AG08395 (cell line): ENCODE measurements at places on chromosomes 6 and 20.
A peak's percentile ranks its signal among the peaks of the same experiment; 100 is the strongest.

- DNase-seq: no peak
Observed at GRCh38 chr6:155259204-155259603, 4.6 kb upstream of the CLDN20 start.

DNA sequence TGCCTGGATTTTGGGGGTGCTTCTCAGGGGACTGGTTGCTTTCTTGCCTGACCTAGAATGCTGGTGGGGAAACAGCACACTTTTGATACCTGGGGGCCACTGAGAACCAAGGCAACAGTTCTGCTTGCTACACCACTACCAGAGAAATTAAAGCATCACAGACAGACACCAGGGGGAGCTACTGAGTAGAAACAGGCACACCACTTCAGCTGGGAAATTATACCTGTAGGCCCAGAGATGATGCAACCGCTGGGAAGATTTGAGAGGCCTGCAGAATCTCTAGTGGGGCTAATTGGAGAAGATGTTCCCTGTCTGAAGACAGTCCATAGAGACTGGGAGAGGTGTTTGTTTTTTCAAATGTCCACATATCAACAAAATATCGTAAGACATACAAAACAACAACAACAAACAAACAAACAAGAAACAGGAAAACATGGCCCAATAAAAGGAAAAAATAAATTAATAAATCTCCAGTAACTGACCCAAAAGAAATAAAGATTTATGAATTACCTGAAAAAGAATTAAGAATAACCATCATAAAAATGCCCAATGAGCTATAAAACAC lies 129.4 kb upstream of the RIN2 start:
- peak; percentile 62 for DNase-seq

DNA sequence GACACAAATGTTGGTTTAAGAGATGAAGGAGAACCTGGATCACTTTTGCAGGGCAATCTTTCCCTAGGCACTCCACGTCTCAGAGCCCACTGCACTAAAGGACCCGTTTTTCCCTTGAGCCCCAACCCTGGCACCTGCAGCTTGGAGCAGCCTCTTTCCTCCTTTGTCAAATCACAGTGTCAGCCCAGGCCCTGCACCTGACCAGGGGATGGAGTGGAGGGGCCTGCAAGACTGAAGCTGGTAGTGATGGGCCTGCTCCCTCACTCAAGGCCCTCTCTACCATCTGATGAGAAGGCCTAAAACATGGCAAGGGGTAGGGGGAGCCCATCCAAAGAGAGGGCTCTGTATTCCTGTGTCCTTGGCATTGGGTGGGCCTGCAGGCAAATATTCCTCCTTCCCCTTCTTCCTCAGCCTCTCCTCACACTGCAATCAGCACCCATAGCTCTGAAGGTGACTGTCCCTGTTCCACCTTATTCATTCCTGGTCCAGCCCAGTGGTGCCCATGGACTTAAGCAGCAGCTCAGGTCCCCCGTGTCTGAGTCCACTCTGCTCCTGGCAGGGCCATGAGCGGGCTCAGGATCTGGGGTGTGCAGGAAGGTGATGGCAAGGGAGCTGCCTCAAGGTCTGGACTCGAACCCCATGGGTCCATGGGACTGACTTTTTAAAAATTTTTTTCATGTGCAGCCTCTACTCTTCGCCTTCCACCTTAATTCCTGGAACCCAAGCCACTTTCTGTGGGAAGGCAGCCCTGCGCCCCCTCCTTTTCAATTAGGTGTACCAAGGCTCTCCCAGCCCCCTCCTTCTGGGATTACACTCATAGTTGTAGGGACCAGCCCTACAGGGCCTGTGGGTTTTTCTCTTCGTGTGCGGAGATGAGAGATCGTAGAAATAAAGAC lies 6.7 kb downstream of the RAET1G start:
- DNase-seq: no peak

DNA sequence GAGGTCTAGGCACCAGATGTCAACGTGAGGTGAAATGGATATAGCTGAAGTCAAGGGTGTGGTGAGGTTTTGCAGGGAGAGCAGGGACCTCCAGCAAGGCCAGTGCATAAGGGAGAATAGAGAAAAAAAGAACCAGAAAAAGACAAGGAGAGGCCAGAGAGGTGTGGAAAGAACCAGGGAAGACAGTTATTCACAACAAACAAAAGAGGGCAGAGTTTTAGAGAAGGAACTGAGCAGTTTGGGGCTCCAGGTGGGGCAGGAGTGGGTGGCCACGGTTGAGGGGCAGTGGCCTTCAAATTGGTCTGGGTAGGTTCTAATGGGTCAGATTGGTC lies 11.6 kb upstream of the NQO2 start:
- no peak for DNase-seq

GRCh38 chr6:166598441-166599138 lies 12.1 kb upstream of the RAMACL start:
- peak; percentile 83 for DNase-seq

GRCh38 chr6:43250992-43251373 lies 7.7 kb downstream of the TTBK1 start:
- no peak for DNase-seq

DNA sequence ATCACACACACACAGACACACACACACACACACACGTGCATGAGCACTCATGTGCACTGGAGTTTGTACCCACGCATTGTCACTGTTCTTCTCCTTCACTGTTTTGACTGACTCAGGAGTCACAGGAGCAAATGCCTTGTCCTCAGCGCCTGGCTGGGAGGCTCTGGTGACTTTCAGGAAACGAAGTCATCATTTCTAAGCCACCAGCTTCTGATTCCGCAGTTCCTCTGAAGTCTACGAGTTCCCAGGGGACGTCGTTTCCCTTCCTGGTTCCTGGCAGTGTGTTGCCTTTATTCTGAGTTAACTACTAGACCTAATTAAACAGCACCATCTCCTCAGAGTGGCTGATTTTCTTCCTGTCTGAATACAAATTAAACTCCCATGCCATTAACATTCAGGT lies 82.2 kb upstream of the PMEPA1 start:
- DNase-seq: no peak

DNA sequence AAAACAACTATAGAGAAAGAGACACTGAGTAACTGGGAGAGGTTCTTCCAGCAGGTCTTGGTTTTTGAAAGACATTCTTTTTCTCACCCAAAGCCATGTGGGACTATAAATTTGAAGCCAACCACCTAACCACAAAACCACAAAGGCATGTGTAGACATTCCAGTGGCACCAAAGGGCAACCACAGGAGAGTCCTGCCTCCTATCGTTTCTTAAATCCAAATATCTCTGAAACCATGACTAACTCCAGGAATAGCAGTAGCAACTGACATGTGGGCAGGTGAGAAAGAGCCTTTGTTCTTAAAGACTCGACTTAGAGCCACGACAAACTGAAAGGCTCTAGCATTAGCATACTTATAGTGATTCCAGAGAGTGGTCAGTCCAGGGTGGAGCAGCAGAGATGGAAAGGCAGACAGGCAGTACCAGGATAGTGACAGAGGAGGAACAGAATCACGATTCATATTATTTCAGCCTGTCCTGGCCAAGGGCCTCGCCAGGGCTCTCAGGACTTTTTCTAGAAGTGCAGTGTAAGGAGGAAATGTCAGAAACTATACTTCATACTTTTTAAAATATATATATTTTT lies 9.4 kb upstream of the COL9A1 start:
- peak; percentile 27 for DNase-seq

DNA sequence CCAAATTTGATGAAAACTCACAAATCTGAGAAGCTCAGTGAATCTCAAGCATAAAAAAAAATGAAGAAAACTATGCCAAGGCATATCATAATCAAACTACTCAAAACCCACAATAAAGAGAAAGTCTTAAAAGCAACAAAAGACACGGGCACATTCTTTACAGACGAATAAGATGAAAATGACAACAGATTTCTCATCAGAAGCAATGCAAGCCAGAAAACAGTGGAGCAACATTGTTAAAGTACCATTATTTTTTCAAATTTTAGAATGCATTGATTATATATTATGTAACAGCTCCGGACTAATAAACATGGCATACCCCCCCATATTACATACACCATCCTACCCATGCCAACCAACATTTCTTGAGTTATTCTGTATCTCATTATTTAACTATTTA lies 55.3 kb upstream of the INSM1 start:
- no peak for DNase-seq

DNA sequence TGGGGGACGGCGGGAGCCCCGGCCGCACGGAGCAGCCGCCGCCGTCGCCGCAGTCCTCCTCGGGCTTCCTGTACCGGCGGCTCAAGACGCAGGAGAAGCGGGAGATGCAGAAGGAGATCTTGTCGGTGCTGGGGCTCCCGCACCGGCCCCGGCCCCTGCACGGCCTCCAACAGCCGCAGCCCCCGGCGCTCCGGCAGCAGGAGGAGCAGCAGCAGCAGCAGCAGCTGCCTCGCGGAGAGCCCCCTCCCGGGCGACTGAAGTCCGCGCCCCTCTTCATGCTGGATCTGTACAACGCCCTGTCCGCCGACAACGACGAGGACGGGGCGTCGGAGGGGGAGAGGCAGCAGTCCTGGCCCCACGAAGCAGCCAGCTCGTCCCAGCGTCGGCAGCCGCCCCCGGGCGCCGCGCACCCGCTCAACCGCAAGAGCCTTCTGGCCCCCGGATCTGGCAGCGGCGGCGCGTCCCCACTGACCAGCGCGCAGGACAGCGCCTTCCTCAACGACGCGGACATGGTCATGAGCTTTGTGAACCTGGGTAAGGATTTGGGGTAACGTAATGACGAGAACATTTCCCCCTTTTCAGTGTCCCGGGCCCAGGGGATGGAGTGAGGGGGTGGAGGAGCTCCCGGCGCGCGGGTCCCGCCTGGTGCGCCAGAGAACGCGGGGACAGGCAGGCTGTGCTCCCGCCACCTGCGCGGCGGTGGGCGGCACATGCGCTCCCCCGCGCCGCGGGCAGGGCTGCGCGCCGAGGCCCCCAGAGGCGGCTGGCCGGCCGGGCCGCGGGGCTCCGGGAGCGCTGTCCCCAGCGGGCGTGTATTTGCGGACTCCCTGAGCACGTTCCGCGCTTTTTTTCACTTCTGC lies 1.4 kb downstream of the BMP6 start:
- no peak for DNase-seq

DNA sequence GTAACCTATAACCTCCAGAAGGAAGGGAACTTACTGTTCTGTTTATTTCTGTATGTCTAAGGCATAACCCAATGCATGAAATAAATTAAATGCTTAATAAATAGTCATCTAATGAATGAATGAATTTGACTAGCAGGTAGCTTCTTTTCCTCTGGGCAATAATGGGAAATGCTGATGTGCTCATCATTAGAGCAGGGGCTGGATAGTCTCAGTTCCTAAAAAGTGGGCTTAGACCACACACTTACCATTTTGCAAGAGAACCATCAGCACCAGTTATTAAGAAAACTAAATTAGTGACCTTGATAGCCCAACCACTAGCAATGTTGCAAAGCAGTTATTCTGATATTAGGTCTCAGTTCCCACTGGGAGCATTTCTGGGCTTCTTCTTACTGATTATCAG lies 449.7 kb downstream of the CDC5L start:
- no peak for DNase-seq

DNA sequence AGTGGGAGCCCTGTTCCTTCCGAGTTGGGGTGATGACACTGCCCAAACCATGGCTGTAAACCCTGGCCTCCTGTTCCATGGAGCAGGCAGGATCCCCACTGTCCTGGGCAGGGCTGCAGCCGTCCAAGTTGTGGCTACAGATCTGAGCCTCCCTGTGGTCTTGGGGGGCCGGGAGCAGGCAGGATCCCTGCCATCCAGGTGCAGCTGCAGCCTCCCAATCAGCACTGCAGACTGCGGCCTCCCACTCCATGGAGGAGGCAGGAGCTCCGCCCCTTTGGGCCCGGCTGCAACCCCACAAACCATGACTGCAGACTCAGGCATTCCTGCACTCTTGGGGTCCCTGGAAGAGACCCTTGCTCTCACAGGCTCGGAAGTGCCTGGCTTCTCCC lies 872.1 kb upstream of the GJE1 start:
- no peak for DNase-seq

DNA sequence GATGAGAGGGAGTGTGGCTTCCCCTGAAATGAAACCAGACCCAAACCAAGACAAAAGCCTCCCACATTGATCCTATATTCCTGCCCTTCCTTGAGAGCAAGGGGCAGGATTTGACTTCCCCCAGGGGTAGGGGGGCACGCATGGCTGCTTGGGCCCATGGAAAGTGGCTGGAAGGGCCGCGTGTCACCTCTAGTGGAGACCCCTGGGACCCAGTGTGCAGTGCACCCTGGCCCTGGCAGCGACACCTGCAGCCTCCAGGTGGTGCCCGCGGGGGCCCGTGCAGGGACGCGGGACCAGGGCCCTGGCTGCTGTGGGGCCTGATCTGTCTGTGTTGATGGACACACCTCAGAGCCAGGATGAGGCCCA lies 18.0 kb upstream of the SLCO4A1 start:
- no peak for DNase-seq

DNA sequence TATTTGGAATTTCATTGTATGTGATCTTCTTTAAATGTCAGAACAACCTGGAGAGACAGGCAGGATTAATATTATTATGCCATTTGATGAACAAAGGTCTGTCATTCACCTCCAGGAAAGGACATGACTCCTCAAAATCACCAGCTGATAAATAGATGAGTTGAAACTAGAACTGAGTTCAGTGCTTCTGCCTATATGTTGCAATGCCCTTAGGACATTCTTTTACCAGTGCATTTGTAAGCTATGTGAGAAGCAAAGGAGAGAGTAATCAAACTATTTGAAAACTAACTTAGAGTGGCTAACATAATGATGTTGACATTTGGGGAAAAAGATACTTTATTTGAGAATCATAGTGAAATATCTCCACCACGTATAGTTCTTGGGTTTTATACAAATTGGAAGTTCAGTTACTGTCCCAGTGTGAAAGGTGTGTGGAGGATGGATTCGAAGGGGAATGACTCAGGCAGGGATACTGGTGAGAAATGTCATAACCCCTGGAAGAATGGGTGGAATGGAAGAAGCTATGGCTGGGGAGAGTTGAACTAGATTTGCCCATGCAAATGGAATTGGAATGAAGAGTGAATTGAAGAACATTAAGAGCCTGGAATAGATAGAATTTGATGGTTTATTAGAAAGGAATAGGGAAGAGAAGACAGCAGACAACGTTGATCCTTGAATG lies 21.5 kb downstream of the PKIB start:
- no peak for DNase-seq

- DNase-seq: no peak
Observed at GRCh38 chr20:58240471-58240870, 12.0 kb upstream of the ANKRD60 start.

DNA sequence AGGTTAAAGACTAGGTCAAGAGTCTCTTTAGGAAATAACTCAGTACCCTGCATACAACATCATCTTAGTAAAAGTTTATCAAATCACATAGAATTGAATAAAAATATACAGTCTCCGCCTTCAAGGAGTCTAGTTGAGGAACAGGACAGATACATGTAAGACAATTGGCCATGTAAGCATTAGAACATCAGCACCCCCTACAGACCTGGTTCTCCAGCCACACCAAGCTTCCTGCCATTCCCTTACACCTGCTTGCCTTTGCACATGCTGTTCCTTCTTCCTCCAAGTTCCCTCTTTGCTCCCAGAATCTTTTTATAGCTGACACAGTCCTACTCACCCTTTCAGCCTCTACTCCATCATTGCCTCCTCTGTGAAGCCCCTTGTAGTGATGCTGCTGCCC lies 187.8 kb upstream of the LRFN2 start:
- no peak for DNase-seq

GRCh38 chr20:15072316-15072715 lies 734.9 kb upstream of the FLRT3 start:
- DNase-seq: no peak

GRCh38 chr20:33400812-33401183 lies 521 bp downstream of the CDK5RAP1 start:
- no peak for DNase-seq

GRCh38 chr20:20334489-20334888 lies 33.4 kb upstream of the INSM1 start:
- no peak for DNase-seq
